Central memory CD8-positive, alpha-beta T cell (primary cell): ENCODE measurements at places on chromosomes 11 and 22.

DNA sequence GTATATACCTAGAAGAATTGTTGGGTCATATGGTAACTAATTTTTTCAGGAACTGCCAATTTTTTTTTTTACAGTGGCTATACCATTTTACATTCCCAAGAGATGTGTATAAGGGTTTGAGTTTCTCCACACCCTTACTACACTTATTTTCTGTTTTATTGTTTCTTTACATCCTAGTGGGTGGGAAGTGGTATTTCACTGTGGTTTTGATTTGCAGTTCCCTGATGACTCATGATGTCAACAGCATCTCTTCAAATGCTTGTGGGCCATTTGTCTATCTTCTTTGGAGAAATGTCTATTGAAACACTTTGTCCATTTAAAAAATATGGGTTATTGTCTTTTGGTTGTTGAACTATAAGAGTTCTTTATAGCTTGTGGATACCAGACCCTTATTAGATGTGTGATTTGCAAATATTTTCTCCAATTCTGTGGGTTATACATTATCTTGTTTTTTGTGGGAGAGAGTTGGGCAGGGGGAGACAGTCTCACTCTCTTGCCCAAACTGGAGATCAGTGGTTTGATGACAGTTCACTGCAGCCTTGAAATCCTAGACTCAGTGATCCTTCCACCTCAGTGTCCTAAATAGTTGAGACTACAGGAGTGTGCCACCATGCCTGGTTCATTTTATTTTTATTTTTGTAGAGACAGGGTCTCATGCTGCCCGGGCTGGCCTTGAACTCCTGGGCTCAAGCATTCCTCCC is 30.3 kb upstream of the PISD start:
- no peak for DNase-seq

DNA sequence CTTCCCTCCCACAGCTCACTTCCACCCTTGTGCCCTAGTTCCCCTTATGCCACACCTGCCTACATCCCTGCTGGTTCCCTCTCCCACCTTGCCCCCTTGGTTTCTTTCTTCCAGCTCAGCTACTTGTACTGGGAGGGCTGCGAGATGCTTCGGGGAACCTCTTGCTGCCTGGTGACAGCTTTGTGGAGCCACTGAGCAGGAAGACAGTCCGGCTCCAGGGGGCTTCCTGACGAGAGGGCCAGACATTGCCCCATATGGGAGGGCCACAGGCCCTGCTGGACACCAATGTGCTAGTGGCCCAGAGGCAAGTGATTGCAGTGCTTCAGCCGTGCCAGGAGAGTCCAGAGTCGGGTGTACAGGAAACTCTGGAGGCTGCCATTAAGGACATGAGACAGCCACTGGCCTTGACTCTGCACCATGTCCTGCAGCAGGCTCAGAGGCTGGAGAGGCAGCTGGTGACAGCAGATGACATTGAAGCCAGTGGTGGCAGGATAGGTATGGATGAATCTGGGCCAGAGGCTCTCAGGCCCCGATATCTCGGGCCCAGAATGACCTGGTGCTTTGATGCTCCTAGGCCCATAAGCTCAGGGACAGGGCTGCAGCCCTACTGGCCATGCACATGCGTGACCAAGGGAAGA is 54.3 kb downstream of the BTG4 start:
- DNase-seq = no peak

- DNase-seq = no peak
Measured at GRCh38 chr11:64862987-64863390, 15.4 kb downstream of the EHD1 start.

DNA sequence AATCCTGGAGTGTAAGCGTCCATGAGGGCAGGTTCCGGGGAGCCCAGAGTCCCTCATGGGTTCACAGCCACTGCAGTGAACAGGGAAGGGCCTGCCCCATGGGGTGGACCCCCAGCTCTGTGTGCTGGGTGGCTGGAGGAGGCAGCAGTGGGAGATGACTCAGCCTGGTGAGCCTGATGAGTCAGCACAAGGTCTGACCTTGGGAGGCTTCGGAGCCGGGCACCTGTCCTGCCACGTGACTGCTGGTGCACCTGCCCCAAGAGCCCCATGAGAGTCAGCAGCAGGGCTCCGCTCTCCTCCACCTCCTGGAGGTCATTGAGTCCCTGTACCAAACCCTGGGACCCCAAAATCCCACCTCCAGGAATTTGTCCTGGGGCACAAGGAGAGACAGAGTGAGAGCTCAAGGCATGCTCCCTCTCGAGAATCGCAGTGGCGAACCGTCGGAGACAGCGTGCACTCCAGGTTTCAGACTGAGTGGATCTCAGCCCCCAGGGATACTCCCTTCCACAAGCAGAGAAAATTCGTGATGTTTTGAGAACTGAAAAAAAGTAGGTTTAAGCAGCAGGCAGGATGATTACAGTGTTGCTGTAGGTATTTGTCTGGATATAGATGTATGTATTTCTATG is 1221.7 kb downstream of the BRD1 start:
- no peak for DNase-seq

- no peak for DNase-seq
Measured at GRCh38 chr22:17884084-17884483, 109.8 kb upstream of the BID start.

DNA sequence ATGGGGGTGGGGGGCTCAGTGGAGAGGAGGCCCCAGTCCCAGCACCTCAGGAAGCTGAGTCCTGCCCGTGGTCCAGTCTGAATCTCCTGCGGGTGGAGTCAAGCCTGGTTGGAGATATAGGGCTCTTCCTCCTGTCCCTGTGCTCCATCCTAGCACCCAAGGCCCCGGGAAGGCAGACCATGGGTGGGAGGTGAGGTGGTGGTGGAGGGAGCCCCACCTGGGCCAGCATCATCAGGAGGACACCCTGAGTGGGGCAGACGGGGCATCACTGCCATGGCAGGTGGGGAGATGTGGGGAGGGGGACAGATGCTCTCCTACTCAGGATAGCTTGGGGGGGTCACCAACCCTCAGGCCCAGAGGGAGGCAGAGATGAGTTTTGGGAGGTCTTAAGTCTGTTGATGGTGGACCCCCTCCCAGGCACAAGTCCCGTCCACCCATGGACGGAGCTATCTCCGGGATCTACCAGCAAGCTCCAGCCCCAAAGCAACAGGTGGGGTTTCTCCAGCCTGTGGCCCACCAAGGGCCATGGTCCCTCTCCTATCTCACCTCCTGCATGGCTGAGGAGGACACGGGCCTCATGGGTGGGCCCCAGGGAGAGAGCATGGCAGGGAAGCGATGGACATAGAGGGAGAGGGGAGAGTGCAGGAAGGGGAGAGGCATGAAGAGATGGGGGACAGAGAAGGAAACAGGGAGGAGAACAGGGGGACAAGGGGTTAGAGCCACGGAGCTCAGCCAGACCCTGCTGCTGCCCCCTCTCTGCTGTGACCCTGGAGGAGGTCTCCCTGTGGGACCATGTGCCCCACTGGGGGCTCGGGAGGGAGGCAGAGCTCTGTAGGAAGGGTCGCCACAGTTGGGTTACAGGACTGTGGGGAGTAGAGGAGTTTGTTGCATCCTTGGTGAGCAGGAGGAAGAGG is 1.3 kb downstream of the MRGPRE start:
- no peak for DNase-seq

DNA sequence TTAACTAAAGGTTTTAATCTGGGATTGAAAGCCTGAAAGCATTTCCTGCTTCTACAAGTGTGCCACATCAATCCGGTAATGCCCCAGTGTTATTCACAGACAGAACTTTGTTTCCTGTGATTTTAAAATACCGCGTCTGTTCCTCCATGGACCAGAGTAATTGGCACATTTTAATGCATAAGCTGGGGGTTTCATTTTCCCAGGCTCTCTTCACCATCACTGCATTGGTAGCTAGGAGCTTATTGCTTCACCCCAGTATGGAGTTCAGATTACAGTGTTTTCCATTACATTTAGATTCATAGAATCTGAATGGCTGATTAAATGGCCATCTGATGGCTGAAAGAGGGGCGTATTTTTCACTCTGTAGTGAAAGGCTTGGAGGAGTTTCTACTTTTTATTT is 25.7 kb upstream of the CRTAM start:
- DNase-seq = no peak

GRCh38 chr11:27462543-27462942 is 10.0 kb downstream of the LGR4 start:
- no peak for DNase-seq

GRCh38 chr11:94784884-94785283 is 16.7 kb downstream of the AMOTL1 start:
- no peak for DNase-seq

DNA sequence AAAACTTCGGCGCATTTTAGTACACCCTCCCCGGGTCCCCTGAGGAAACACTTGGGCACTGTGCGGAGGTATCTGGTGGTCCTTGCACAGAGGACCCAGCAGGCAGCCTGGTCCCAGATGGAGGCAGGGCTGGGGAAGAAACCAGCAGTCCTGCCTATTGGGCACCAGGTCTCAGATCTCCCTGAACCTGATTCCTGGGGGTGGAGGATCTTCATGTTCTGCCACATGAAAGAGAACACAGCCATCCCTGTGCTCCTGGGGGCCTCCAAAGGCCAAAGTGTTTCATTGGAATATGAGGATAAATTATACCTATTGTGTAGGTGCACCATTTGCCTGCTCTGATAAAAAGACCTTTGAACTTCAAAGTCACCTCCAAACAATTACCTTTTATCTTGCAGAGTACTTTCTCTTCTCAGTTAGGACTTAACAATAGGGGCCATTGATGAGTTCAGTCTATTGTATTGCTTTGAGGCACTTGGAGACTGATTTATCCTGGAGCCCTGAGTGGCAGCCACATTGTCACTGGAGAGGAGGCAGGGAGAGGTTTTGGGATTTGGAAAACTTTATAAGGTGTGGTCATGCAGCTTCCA is 1.8 kb downstream of the RCN1 start:
- DNase-seq = no peak

GRCh38 chr22:24112188-24112587 is 69.1 kb upstream of the SUSD2 start:
- DNase-seq = no peak

DNA sequence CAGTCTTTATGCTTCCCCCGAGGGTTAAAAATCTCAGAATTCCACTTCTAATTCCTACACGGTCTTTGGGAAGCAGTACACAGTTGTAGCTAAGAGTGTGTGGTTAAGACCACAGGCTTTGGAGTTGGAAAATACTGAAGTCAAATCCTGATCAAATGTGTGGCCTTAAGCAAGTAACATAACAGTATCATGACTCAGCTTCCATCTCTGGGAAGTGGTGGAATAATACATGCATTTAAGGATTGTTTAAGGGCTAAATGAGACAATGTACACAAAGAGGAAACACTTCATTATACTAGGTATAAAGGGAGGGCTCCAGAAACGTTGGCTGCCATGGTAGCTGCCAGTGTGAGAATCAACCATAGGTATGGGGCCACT is 71.5 kb downstream of the FAT3 start:
- DNase-seq = no peak

DNA sequence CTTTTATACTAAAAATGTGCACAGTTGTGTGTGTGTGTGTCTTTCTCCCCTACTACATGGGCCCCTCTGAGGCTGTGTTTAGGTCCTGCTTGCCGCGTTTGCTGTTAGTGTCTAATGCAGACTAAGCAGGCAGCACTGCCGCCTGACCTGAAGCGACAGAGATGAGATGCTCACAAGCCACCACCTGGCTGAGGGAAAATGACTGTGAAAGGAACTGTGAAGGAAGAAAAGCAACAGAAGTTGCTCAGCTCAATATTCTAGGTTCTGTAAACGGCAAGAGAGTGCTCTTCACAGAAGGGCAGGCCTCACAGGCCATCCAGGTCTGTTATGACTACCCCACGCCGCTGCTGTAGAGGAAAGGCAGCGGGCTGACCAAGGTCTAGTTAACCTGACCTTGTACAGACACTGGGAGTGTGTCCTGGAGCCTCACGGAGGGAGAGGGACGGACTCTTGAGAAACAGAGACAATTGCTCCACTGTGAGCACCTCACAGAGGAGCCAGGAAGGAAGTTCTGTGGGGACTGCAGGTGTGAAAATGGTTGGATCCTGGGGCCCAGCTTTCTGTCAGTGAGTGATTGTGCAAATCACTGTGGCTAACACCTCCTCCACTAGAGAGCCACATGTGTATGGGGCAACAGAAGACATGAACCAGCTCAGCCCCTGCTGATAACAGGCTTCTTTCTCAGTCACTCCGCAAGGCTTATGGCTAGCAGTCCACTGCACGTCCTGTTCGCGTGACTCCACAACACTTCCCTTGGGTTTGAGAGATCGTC is 31.3 kb upstream of the YPEL1 start:
- DNase-seq = peak; percentile 84

- DNase-seq = no peak
Measured at GRCh38 chr11:33640730-33641371, 59.8 kb downstream of the C11orf91 start.

- DNase-seq = no peak
Measured at GRCh38 chr11:90803366-90803765, 580.5 kb upstream of the CHORDC1 start.

GRCh38 chr11:45073685-45074141 is 72.7 kb upstream of the PRDM11 start:
- DNase-seq = no peak

DNA sequence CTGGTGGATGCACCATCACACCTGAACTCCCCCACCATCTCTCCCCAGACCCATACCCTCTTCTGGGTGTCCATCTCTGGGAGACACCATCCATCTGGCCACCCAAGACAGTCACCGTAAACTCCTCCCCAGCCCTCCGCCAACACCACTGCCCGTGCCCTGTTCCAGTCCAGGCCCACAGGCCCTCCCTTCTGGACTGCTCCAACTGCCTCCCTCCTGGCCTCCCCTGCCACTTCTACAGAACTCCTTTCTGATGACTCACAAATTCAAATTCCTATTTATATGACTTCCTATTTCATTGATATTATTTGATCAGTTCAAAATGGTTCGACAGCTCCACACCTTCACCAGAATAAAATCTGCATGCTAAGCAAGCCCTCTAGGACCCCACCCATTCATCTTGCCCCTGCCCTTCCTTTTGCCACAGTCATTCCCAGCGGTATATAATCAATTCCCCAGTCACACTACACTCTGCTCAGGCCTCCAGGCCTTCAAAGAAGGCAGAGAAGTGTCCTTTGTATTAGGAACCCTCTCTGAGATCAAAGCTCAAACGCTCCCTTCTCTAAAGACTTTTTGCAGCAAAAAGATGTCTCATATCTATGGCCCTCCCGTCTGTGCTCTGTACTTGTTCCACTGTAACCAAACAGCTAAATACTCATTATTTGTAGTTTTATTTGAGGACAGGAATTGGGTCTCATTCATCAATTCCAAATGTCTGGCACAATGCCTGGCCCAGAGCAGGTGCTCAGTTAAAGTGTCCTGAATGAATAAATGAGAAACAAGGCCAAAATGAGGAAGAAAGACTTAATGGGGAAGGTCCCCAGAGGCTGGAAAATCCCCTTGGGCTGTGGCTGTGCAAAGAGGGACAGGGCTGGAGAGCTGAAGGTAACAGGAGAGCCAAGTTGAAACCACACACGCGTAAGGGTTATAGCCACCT is 29.0 kb downstream of the MYH9 start:
- DNase-seq = no peak

GRCh38 chr11:131470216-131470925 is 100.0 kb downstream of the NTM start:
- no peak for DNase-seq

DNA sequence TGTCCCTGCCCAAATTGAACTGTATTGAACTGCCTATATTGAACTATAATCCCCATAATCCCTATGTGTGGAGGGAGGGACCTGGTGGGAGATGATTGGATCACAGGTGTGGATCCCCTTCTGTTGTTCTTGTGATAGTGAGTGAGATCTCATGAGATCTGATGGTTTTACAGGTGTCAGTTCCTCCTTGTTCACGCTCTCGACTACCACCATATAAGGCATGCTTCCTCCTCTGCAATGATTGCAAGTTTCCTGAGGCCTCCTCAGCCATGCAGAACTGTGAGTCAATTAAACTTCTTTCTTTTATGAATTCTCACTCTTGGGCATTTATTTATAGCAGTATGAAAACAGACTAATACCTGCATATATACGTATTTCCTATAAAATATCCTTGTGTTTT is 206.5 kb upstream of the PDGFD start:
- no peak for DNase-seq

GRCh38 chr11:45625611-45626010 is 39.8 kb downstream of the CHST1 start:
- no peak for DNase-seq
